ENCODE measurements at places on chromosomes 16 and 17.
A peak's percentile ranks its signal among the peaks of the same experiment; 100 is the strongest.

- no peak for DNase-seq
These were observed 38.4 kb upstream of the STAC2 start for GRCh38 chr17:39264119-39264518.

DNA sequence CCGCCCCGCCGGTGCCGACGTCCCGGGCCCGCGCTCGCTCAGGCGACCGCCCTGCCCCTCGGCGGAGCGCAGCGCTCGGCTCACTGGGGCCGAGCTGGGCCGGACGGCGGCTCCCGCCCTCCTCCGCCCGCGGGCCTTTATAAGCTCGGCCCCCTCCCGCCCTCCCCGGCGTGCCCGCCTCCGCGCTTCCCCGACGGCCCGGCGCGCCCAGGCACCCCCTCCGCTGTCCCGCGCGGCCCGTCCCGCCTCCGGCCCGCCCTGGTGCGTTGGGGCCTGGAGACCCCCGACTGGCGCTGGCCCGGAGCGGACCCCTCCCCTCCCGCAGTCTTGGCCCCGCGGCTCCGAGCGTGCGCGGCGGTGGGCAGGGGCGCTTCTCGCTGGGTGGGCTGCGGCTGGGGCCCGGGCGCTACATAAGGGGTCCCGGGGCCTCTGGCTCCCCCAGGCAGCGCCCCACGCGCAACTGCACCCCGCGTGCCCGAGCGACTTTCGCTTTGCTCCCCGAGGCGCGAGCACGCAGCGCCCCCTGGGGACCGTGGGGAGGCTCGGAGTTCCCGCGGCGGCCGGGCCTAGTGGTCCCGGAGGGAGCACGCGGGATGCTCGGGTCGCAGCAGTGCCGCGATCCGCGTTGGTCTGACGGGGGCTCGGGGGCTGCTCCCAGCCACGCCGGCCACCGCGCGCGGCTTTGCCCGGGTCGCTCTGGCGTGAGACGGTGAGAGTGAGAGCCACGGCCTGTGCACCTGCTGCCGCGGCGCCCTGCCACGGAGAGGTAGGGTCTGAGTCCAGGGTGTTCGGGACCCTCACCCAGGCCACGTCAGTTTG lies at the start of gene PIEZO1:
TSS of gene PIEZO1 (minus strand) at position 115 of the 819 bp plus-strand sequence. CDS start 256 bp downstream, outside the sequence.
- peak; percentile 74 for DNase-seq

- DNase-seq = no peak
These were observed 131.8 kb downstream of the CDH11 start for GRCh38 chr16:64990101-64990500.

DNA sequence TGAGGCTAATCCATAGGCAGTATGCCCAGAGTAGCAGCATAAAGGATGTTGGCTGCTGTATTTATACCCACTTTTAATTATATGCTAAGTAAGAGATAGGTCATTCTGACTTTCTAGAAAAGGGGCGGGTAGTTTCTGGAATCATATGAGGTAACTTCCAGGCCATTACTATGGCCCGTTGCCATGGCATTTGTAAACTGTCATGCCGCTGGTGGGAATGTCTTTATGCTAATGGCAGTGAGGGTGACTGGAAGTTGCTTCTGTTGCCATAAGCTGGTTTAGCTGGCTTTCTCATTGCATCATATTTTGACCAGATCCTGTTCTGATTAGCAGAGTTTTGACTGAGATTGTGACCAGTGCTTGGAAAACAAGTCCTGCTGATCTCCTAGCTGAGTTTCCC lies 929.6 kb upstream of the CDH8 start:
- DNase-seq = no peak

DNA sequence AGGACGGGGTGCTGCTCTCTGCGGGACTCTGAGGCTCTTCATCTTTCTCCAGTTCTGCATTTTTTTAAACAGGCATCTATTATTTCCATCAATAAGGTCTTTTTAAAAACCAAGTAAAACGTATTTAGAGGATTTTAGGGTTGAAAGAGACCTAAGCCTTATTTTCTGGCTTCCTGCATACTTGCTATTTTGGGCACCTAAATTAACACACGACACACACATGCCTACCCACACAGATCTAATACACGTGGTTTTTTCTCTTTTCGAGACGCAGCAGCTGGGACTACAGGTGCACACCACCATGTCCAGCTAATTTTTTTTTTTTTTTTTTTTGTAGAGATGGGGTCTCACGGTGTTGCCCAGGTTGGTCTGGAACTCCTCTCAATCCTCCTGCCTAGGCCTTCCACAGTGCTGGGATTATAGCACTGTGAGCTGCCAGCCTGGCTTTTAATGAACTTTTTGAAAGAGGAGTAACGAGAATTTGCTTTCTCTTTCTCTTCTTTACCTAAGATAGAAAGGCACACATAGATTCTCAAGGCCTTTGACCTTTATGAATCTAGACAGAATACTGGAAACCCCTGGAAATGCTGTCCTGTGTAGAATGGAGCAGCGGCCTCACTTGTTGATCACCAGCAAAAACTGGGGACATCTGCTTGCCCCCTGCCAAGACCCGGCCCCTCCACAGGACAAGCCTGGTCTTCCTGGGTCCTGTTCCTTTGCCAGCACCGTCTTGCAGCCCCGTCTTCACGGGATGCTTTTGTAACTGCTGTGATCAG lies 13.8 kb downstream of the DNAAF8 start:
- no peak for DNase-seq

Data from stimulated activated CD4-positive, alpha-beta T cell treated with anti-CD3 and anti-CD28 coated beads, TNF-alpha, amount 100 ng/mL, for 48 hours (primary cell).